Stimulated activated CD8-positive, alpha-beta memory T cell treated with anti-CD3 and anti-CD28 coated beads, Interleukin-4, amount 100 ng/mL, for 1 hour (primary cell): ENCODE measurements at places on chromosomes 12 and 14.

DNA sequence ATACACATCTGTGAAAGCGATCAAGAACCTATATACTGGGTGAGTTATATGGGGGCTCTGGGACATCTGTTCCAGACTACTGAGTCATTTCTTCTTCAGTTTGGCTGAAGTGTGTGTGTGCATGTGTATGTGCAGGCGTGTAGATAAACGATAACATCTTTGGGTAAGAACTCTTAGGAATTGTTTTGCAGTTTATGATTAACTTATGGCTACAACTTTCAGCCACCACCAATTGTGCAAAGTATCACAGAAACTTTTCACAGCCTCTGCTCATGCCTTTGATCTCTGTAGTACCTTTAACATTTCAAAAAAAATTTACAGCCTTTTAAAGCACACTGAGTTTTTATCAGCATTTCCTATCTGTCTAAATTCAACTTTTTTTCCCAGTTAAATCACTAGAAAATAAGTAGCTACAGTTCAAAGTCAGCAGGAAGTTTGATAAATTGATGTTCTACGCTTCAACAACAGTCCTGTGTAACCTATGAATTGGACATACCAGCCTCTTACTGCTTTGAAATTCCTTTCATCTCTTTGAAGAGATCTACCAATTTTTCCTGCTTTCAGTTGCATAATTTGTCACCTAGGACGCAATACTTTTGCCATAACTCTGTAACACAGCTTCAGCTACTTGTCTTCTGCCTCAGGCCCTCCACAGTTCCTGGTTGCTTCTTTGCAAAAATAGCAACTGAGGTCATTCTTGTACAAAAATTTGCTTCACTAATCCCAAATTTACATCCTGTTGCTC, 43.0 kb downstream of the PPM1H start:
- DNase-seq, result no peak

DNA sequence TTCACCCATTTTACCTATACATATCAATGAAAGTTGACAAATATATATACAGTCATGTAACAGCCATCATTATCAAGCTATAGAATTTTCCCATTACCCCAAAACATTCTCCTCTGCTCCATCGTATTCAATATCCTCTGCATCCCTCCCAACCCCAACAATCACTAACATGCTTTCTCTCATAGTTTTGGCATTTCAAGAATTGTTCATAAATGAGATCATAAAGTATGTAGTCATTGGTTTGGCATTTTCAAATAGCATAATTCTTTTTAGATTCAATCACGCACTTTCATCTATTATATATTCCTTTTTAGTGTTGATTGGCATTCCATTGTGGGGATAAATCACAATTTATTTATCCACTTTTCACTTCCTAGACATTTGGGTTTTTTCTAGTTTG, 866.0 kb upstream of the TMEM132C start:
- no peak for DNase-seq

- no peak for DNase-seq
Measured at GRCh38 chr14:68633131-68633991, 159.5 kb downstream of the ZFP36L1 start.

DNA sequence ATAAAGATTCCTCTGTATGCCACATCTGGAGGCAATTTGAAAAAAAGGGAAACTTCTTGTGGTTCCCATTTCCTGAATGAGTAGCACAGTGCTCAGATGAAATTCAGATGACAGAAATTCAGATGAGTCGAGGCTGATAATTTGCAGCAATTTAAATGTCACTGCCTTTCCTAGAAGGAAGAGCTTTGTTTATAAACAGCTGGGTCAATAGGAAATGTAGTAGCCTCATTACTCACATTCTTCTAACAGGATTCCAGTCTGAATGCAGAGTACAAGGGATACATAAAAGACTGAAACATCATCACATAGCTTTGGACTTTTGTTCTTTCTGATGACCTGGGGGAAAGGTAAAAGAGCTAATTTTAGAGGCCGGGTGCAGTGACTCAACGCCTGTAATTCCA, 11.3 kb upstream of the DACT1 start:
- no peak for DNase-seq

GRCh38 chr14:72975770-72976169, 49.5 kb downstream of the DCAF4 start:
- DNase-seq, result no peak

- no peak for DNase-seq
Measured at GRCh38 chr14:69049675-69050074, 70.6 kb upstream of the ACTN1 start.

DNA sequence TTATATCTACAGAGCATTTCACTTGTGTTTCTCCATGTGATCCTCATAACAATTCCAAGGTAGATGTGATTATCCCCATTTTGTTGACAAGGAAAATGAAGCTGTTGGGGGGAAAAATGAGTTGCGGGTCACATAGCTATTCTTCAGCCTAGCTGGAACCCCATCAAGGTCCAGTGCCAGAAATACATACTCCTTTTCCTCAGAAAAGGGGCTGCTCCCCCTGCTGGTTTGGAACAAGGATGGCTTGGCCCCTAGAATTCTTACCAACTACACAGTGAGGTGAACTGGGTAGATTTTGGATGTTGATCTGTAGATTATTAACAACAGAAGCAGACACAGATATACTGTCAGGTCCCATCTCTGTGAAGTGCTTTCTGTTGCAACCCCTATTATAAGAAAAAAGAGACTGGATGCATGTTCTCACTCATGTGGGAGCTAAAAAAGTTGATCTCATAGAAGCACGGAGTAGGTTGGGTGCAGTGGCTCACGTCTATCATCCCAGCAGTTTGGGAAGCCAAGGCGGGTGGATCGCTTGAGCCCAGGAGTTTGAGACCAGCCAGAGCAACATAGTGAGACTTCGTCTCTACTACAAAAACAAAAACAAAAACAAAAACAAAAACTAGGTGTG, 8.9 kb downstream of the IKZF4 start:
- no peak for DNase-seq

GRCh38 chr14:102866982-102867761, 55.3 kb upstream of the AMN start:
- DNase-seq, result no peak

GRCh38 chr14:61178226-61179060, 102.7 kb downstream of the TMEM30B start:
- DNase-seq, result no peak

GRCh38 chr14:25111061-25111601, 61.2 kb upstream of the STXBP6 start:
- no peak for DNase-seq

DNA sequence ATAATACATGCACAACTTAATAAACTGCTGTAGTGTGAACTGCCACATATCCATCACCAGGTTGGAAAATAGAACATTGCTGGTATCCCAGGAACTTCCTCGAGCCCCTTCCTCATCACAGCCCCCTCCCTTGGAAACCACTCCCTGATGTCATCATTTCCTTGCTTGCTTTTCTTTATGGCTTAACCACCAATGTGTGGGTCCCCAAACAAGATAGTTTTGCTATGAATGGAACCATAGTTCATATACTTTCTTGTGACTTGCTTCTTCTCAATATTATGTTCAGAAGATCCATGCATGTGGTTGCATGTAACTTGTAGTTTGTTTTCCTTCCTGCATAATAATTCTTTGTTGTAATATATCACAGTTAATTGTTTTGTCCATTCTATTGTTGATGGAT, 8.9 kb upstream of the WNT5B start:
- no peak for DNase-seq

DNA sequence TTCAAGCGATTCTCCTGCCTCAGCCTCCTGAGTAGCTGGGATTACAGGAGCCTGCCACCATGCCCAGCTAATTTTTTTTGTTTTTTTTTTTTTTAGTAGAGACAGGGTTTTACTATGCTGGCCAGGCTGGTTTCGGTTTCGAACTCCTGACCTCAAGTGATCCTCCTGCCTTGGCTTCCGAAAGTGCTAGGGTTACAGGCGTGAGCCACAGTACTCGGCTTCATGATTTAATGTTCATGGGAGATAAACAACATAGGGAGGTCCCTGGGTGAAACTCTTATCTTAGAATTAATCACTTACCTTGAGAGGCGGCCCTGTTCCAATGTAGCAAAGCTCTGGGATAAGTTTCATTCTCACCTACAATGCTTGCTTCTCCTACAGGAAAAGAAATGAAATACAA, 48.3 kb downstream of the SEL1L start:
- no peak for DNase-seq

DNA sequence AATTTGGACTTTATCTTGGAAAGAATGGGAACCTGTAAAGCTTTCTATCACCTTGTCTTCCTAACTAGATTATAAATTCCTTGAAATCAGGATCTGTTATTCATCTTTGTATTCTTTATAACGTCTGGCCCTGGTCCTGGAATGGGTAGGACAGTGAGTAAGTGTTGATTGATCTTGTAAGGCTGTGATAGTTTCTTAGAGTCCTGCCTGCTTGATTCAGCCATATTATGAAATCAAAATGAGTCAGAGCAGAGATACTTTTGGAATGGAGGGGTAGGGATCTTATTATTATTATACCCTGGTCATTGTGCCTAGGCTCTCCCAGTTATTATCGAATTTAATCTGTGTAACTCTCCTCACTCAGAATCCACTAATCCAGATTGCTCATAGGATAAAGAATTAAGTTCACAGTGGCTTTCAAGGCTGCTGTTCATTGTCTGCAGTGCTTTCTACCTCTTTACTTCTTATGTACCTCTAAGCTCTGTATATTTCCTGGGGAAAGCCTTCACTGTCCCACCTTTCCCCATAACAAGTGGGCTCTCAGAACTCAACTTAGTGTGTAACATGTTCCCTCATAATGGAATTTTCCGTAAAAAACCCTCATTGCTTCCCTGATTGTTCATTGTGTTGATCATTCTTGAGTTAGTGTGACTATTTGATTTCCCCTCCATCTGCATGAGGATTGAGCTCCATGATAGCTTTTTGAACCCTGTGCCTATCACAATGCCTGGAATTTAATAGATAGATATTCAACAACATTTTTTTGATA, 93.3 kb downstream of the DAAM1 start:
- DNase-seq, result no peak

- no peak for DNase-seq
Measured at GRCh38 chr12:56128670-56129205, 671 bp downstream of the ESYT1 start.

GRCh38 chr12:23236066-23236780, 611.3 kb downstream of the ETNK1 start:
- DNase-seq, result no peak

GRCh38 chr12:116689979-116690744, 47.7 kb downstream of the SPRING1 start:
- DNase-seq, result no peak

DNA sequence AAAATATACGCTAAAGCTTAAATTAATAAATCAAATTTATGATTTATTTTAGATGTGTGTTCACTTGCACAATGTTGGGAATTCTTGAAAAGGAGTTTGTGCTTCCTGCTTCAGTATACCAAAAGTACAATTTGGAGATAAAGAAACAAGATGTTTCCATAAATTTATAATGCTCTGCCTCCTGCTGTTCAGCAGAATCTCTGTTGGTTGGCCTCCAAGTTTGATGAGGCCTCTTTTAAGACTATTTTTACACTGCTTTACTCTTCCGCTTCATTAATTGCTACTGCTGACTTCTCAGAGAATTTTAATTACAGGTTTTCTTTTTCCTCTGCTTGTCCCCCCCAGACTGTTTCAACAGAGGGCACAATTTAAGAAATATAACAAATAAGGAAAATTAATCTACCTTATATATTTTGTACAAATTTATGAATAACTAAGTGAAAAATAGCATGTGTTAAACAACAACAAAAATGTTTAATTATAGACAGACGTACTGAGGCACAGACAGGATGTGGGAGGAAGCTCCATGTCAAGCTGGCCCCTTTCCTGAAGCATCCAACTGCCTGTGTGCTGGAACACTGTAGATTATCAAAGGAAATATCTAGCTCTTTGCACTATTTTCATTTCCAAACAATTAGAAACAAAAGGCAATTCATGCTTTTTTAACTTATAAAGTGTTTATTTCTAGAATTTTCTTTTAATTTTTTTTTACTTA, 83.9 kb downstream of the PIK3C2G start:
- no peak for DNase-seq

GRCh38 chr12:3631759-3632158, 121.2 kb downstream of the CRACR2A start:
- no peak for DNase-seq

DNA sequence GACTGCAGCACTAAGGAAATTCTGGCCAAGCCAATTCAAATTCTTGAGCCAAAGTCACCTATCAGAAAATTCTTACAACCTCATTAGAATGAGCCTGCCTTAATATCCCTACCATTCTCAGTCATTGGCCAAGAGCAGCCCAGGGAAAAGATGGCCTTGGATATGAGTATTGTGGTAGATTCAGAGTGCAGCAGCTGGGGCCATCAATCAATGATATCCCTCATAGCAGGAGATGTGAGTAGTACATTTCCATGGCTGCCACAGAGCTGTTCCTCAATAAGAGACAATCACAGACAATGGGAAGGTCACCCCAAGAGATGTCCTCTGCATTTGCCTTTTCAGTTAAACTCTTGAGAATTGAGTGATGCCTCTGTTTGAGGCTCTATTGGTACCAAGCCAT, 161.6 kb downstream of the DYRK2 start:
- no peak for DNase-seq

GRCh38 chr14:94707494-94707893, 62.4 kb downstream of the GSC start:
- DNase-seq, result no peak

DNA sequence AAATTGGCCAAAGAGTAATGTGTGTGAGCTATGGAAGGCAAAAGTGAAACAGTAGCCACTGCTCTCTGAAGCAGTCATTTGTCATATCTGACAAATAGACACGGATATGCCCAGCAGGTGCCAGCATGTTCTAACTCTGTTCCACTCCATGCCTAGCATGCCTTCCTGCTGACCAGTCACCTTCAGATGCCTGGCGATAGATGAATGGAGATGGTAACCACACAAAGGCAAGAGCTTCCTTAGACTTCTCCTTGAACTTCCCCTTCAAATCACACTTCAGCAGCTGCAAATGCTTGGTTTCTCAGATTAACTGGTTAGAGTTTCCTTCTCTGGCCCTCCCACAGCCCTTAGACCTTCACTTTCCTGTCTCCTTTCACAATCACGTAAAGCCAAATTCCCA, 429.9 kb downstream of the DAD1 start:
- no peak for DNase-seq

- no peak for DNase-seq
Measured at GRCh38 chr14:69768873-69769272, 1.9 kb downstream of the SRSF5 start.

DNA sequence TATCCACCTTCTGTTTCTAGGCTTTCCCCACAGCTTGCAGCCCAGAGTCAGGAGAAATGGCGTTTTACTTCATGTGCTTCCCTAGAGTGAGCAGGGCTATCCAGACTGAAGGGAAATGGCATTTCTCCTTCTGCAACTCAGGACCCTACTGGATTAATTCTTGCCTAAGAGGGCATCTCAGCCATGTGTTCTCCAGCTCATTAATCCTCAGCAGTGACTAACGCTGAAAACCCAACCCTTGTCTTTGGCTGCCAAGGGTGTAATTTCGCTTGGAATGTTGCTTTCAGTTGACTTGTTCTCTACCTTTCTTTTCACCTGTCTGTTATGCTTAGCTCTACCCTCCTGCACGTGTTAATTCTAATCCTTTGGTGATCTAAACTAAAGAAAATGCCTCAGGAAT, 21.0 kb upstream of the EMP1 start:
- no peak for DNase-seq

- DNase-seq, result no peak
Measured at GRCh38 chr12:106030210-106031071, 108.3 kb downstream of the NUAK1 start.

GRCh38 chr12:132596016-132596415, 14.4 kb downstream of the LRCOL1 start:
- no peak for DNase-seq
